Left kidney (tissue), 8 donors: ENCODE measurements at places on chromosomes 12 and 14.

GRCh38 chr12:115943310-115943629 lies 334.2 kb downstream of the MED13L start:
- DNase-seq: no peak

DNA sequence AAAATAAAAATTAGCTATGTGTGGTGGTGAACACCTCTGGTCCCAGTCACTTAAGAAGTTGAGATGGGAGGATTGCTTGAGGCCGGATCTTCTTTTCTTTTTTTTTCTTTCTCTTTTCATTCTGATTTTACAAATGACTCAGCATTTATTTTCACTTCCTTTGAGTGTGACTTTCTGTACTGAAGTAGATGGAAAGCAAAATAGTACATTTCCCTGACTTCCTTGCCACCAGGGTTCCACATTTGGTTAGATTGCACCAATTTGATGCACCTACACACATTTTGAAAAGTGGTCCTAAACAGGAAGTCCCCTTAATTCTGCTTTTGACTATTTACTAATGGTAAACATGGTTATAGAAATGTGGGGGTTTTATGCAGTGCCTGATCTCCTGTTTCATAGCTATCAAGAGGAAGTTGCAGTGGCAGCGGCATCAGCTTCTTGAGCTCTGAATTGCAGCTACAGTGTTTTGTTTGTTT lies 13.0 kb upstream of the LEMD3 start:
- DNase-seq: no peak

- DNase-seq: no peak
These were observed 1.1 kb downstream of the DIP2B start for GRCh38 chr12:50505675-50506530.

- DNase-seq: no peak
These were observed 65.2 kb downstream of the LRRC74A start for GRCh38 chr14:76891391-76891790.

GRCh38 chr12:104022786-104023185 lies 27.2 kb downstream of the GLT8D2 start:
- no peak for DNase-seq

- no peak for DNase-seq
These were observed 13.7 kb downstream of the CHFR start for GRCh38 chr12:132873724-132874123.

DNA sequence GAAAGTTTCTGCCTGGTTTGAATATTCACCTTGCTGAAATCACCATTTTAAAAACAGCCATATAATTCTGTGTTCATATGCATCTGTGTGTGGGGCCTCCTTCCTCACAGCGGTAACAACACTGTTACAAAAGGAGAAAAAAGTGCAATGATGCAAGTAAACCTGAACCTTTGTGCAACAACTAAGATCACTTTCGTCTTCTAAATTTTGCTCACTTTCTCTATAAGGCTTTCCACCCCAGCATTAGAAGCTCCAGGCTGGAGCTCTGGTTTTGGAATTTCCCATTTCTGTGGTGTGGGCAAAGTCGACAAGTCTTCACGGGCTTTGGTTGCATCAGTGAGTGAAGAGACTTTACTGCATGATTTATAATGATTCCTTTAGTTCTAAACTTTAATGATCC lies 18.4 kb downstream of the FGD6 start:
- no peak for DNase-seq

DNA sequence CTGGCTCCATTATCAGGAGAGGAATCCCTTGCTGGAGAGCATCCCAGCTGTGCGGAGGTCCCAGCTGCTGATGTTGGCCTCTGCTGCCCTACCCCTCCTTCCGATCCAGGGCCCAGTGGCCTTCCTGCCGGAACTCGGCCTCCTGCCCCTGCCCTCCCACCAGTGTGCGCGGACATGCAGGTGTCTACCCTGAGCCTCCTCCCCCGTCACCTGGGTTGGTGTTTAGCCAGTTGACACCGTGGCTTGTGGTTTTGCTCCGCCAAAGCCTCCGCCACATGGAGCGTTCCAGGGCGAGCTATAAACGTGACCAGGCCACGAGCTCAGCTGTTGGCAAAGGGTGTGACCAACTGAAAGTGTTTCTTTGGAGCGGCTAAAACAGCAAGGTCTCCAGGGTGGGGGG lies 1104.3 kb downstream of the BCL11B start:
- DNase-seq: no peak

- DNase-seq: no peak
These were observed 2.4 kb upstream of the CCDC85C start for GRCh38 chr14:99606359-99606758.

- no peak for DNase-seq
These were observed 243.2 kb downstream of the EGLN3 start for GRCh38 chr14:33707716-33708115.

DNA sequence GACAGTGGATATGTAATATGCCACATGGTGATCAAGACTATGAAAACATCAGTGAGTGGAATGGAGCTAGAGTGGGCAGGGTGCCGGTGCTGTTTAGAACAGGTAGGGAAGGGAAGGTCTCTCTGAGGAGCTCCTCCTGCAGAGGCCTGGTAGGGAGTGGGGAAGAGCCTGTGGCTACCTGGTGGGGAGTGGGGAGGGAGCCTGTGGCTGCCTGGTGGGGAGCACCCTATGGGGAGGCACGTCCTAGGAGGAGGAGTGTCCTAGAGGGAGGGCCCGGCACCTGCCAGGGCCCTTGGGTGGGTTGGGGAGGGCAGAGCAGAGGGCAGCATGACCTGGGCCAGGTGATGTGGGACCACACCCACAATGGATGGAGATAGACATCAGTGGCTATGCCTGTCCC lies 122.6 kb downstream of the ADGRD1 start:
- DNase-seq: no peak

- no peak for DNase-seq
These were observed 54.6 kb upstream of the ARHGAP5 start for GRCh38 chr14:32022525-32022924.

DNA sequence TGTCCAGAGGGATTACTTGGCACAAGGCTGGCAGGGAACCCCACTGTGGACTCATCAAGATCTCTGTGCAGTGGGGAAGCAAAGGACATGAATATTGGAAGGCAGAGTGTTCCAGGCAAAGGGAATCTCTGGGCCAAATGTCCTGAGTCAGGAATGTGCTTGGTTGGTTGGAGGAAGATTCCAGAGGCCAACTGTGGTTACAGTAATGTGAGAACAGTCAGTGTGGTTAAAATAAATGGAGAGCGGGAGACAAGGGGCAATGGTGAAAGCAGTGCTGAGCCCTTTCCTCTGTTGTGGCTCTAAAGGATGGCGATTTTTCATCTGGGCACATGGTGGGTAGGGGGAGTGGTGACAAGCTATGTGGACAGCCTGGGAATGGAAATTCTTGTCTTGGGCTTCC lies 948.2 kb downstream of the BCL11B start:
- DNase-seq: no peak

DNA sequence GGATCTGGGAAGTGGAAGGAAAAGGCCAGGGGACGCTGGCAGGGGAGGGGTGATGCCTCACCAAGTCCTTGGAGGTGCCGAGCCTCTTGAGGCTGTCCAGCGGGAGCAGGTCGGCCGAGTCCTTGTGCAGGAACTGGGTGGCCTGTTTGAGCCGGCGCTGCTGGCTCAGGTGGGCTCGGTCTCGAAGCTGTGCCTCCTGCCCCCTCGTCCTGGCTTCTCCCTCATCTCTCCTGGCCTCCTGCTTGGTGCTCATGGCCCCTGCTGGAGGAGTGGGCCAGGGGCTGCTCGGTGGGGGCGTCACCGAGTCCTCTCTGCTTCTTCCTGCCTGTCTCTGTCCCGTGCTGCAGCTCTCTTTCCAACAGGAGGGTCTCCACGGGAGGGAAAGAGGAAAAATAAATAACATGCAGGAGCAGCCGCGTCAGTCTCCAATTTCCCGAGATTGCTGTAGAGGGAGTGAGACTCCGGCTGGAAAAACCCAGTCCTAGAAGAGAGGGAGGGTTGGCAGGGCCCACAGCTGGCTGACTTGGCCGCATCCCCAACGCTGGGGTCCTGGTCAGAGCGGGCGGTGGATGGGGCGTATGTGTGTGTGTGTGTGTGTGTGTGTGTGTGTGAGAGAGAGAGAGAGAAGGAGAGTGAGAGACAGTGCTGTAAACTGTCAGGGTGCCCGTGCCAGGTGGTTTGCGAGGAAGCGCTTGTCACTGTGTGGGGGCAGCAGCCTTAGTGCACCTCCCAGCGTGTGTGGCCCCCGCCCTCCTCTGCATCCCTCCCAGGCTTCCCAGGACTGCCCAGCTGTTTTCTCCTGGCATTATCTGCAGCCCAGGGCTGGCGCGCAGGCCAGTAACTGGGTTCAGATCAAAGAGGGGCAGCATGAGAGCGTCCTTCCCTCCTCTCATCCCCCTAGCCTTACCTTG lies at the start of gene NRIP2:
Gene NRIP2 (minus strand): TSS at position 455 of the 911 bp plus-strand sequence. CDS start 52 bp downstream, at position 403.
- DNase-seq: peak; percentile 84

DNA sequence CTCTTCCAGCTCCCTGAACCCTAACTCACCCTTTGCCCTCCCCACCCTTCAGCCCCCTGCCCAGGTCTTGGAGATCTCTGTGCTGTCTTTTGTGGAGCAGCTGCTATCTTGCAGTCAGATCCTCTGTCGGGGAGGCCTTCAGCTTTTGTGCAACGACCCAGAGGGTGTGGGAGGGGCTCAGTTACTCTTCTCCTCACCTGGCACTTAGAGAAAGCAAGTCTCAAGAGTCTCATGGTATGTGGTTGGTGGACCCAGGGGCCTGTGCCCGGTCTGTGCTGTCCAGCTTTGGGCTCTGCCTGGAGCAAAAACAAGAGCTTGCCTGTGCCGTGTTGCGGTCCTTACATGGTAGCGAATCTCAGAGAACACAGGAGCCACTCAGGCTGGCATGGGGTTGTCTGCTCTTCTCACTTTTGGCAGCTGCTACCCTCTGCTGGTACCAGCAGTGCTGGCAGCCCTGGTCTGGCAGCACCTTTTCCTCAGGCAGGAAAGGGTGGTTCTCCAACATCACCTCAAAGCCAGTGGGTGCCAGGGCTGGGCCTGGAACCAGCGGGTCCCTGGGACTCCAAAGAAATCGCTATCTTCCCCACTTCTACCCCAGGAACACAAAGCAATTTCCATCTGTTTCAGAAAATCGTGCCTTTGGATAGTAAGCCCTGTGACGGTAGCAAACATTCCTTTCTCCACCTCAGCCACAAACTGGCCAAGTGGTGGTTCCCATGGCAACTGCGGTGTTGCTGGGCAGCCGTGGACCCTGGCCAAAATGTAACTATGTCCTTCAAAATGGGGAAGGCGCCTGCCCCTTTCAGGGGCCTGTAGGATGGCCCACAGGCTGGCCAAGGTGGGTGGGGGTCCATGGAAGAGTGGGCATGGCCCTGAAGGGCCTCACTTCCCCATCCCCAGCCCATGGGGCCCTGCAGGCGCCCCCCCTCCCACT lies 90.0 kb downstream of the RIN3 start:
- DNase-seq: no peak

GRCh38 chr12:7729746-7730145 lies 17.4 kb downstream of the CLEC4C start:
- no peak for DNase-seq

DNA sequence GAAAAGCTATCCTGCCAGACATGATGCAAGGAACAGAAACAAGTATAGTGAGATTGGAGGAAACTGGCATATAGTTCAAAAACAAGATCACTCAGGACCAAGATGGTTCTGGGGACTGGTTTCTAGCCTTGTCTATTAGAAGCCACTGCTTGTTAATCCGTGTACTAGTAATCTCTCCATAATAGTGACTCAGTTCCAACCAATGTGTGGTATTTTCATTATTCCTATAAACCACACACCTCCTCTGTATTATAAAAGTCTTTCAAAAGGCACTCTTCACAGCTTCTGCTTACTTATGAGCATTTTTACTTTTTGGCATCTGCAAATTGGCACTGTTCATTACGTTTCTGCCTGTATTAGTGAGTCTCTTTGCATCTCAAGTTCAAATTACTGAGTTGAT lies 140.3 kb downstream of the SLC6A15 start:
- DNase-seq: no peak

DNA sequence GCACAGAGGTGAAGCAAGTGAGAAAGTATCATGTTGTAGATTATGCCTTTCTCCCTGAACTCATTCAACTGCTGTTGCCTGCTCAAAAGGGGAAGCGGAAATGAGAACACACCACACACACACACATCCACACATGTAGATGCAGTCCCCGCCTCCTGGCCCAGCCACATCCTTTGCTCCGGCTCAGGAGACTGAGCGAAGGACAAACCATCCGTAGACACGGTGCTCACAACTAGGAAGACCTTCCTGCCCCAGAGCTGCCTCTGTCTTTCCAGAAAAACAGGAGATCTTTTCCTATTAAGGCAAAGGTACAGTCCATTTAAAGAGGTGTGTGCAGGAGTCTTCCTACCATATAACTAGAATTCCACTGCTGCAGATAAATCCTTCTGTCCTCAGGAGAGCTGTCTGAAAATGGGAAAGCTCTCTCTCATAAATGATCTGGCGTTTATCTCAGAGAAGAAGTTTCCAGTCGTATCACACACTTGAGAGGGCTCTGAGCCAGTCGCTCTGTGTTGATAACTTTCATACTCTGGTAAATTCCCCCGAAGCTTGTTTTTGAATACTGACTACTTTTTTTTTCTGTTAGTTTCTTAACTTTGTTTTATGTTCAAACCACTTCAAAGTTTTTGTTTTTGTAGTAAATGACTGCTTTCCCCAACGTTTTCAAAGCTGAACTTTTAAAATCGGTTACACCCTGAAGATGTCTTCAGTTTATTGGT lies at the start of gene TESPA1:
Gene TESPA1 (minus strand): TSS at position 105 of the 719 bp plus-strand sequence. CDS start 10,200 bp downstream, outside the sequence.
- DNase-seq: no peak

DNA sequence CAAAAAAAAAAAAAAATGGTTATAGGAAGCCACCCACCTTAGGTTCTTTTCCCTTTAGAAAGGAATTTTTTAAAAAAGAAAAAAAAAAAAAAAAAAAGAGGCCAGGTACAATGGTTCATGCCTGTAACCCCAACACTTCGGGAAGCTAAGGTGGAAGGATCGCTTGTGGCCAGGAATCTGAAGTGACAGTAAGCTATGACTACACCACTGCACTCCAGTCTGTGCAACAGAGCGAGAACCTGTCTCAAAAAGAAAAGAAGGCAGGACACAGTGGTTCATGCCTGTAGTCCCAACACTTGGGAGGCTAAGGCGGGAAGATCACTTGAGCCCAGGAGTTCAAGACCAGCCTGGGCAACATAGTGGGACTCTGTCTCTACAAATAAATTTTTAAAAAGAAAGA lies 36.0 kb downstream of the SPTLC2 start:
- DNase-seq: no peak

- no peak for DNase-seq
These were observed 79.2 kb downstream of the RASSF8 start for GRCh38 chr12:26037615-26038220.

- no peak for DNase-seq
These were observed 160.6 kb downstream of the MYRFL start for GRCh38 chr12:69985656-69986055.
